Karpas-422 (cell line): ENCODE measurements at places on chromosomes 12 and 14. TPM values are rescaled to one million over a fixed set of nuclear protein-coding genes. Genes with fewer than 3 reads are reported as not detected.

The GALNT6 gene
- total RNA-seq = 9.1 and 9.6 TPM in 2 replicates

DNA sequence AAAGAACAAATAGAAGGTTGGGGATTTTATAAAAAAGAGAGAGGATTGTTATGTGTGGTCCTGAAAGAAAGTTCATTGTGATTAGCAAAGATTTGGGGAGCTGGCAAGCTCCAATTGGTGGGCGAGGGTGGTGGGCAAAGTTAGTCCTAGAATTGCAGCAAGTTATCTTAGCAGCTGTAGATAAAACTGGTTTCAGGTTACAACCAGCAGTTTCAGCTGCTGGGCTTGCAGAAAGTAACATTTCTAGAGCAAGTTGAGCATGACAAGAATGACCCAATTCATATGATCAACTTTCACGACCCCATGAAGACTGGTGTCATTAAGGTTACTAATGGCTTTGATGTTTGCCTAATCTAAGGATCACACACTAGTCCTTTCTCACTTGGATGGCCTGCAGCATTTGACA, 177.9 kb upstream of the NUDT4 start:
- H3K27ac ChIP-seq = no peak overlapping the region
- H3K4me1 ChIP-seq = no peaks in the 10 kb centered on the region
- no peak overlapping the region for H3K4me3 ChIP-seq
- no peak for DNase-seq
- no peaks in the 10 kb centered on the region for H3K36me3 ChIP-seq
- no peaks in the 10 kb centered on the region for H3K27me3 ChIP-seq

DNA sequence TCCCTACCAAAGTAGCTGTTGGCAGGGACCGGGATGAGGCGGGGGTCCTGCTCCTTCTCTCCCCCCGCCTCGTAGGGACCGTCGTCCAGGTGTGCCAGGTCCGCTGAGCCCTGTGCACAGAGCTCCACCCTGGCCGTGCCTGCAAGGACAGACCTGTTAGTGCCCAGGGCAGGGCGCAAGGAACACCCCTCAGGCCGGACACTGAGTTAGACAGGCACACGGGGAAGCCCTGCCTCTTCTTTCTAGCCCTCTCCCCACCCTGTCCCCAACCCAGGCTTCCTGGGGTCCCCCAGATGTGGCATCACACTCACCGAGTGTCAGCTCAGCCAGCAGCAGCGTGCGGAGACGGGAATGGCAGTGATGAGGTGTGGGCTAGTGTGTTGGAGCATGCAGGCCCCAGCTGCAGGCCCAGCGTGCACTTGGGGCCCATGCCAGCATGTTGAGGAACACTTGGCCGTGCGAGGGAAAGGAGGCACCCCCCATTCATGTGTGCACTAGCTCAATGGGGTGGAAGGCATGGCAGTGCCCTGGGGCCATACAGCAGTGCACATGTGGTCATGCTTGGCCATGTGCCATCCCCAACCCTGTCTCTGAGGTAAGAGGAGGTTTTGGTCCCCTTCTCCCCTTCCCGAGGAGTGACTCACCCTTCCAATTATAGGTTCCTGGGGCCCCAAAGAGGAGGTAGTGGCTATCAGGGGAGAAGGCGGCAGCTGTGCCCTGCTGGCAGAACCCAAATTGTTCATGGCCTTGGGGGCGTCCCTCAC, 7.3 kb downstream of the ITGA7 start:
- no peak for DNase-seq
- H3K27ac ChIP-seq = no peak overlapping the region
- no peak overlapping the region for H3K4me3 ChIP-seq
- H3K36me3 ChIP-seq = no peaks in the 10 kb centered on the region

GRCh38 chr12:60394665-60395064, 798.8 kb downstream of the SLC16A7 start:
- no peaks in the 10 kb centered on the region for H3K36me3 ChIP-seq
- no peak overlapping the region for H3K4me3 ChIP-seq
- no peak for DNase-seq

GRCh38 chr12:4137441-4137840, 136.1 kb upstream of the CCND2 start:
- no peak overlapping the region for H3K27ac ChIP-seq
- H3K4me3 ChIP-seq = no peak overlapping the region
- peaks cover 5% of the 10 kb centered on the region for H3K4me1 ChIP-seq
- no peaks in the 10 kb centered on the region for H3K27me3 ChIP-seq
- H3K36me3 ChIP-seq = no peaks in the 10 kb centered on the region
- no peak for DNase-seq

- peak; percentile 85 for DNase-seq
- H3K27ac ChIP-seq = no peak overlapping the region
- H3K4me1 ChIP-seq = peaks cover 18% of the 10 kb centered on the region
- no peaks in the 10 kb centered on the region for H3K27me3 ChIP-seq
- H3K36me3 ChIP-seq = no peaks in the 10 kb centered on the region
Measured at GRCh38 chr12:1634590-1635191, 5.7 kb downstream of the WNT5B start.

The ALDH2 gene
- total RNA-seq = 69.0 and 145 TPM in 2 replicates

DNA sequence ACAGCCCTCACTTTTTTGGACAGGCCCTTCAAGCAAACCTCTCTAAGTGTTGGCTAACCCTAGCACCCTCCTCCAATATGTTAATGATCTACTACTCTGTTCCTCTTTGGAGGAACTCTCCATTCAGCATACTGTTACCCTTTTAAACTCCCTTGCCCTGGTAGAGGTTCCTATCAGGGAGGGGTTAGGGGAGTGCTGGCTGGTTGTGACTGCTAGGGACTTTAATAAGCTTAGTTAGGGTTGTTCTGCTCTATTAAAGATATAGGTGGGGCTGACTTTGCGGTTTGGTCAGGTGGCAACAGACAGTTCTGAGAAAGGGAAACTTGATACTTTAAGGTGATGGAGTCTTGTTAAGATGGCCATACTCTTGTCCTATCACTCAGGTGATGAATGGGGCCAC, 301.5 kb upstream of the FBXO33 start:
- H3K27me3 ChIP-seq = no peaks in the 10 kb centered on the region
- no peak overlapping the region for H3K27ac ChIP-seq
- H3K36me3 ChIP-seq = no peaks in the 10 kb centered on the region
- no peak overlapping the region for H3K4me3 ChIP-seq

DNA sequence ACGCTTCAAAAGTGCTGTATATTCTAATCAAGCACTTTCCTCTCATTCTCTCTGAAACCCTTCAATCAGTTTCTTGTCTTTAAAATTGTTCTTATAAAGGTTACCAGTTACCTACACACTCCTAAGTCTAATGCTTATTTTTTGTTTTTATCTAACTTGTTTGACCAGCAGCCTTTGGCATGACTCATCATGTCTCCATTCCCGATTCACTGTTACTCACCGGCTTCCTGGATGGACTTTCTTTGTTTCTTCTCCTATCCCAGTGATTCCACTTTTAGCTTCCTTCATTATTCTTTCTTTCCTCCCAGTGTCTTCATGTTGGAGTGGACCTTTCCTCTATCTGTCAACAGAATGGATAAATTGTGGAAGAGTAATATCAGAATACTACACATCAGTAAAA, 368.6 kb upstream of the CCDC196 start:
- no peak overlapping the region for H3K27ac ChIP-seq
- H3K27me3 ChIP-seq = no peaks in the 10 kb centered on the region; the same call in 1 of the 2 replicates
- H3K4me3 ChIP-seq = no peak overlapping the region
- no peak for DNase-seq

DNA sequence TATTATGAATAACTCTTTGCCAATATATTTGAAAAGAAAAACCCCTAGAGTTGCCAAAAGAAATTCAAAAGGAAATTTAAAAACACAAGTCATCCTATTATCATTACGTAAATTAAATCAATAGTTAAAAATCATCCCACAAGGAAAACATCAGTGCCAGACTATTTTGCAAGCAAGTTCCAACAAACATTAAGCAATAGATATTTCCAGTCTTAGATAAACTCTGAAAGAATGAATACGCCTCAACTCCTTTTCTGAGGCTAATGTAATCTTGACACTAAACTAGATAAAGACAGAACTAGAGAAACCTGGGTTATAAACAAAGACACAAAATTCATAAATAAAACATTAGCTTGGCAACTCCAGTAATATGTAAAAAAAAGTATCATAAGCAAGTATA, 245.9 kb downstream of the FOXN3 start:
- no peak overlapping the region for H3K27ac ChIP-seq
- no peaks in the 10 kb centered on the region for H3K36me3 ChIP-seq
- no peaks in the 10 kb centered on the region for H3K4me1 ChIP-seq
- no peak overlapping the region for H3K4me3 ChIP-seq
- no peak for DNase-seq

The OAS2 gene
- 3.0 and 6.3 TPM in 2 replicates for total RNA-seq

- no peaks in the 10 kb centered on the region for H3K27me3 ChIP-seq
- H3K4me3 ChIP-seq = no peak overlapping the region
- peaks cover 3% of the 10 kb centered on the region for H3K4me1 ChIP-seq
Measured at GRCh38 chr14:21543521-21543960, 17.4 kb upstream of the SALL2 start.

DNA sequence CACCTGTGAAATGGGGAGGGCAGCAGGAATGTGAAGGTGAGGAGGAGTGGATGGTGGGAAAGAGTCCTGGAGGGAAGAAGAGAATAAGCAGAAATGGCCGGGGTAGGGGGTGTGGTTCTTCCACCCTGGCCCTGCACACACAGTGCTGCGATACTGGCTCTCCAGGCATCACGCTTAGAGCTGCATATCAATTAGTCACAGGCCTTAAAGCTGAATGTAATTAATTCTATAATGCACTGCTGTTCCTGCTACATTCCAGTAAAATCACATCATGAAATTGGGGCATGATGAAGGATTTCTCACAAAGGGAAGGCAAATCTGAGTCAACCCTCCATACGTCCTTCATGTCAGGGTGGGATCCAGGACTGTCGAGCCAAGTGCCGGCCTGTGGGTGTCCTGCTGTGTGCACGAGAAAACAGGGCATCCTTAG, 566.1 kb downstream of the BCL11B start:
- H3K4me1 ChIP-seq = no peaks in the 10 kb centered on the region
- no peak for DNase-seq
- H3K4me3 ChIP-seq = no peak overlapping the region
- H3K36me3 ChIP-seq = no peaks in the 10 kb centered on the region
- no peak overlapping the region for H3K27ac ChIP-seq

DNA sequence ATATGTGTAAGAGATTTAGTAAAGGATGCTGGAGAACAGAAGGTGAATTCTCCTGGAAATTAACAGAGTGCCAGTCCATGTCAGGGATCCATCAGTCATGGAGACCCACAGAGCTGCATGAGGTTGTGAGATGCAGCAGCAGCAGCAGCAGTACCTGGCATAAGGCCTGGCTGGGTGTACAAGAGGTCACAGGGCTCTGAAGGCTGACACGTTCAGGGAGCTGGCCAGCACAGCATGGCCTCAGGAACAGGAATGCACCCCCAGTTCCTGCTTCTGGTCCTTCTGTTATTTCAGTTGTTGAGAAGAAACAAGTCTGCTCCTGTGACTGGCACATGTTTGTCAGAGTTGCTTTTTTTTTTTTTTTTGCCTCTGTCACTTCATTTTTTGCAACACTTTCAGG, 210.8 kb downstream of the CNTN1 start:
- no peak for DNase-seq
- no peaks in the 10 kb centered on the region for H3K36me3 ChIP-seq
- H3K4me1 ChIP-seq = no peaks in the 10 kb centered on the region
- H3K27me3 ChIP-seq = no peaks in the 10 kb centered on the region

GRCh38 chr12:122023339-122024131, 1.9 kb downstream of the BCL7A start:
- peak overlapping the region; percentile 86 for H3K4me3 ChIP-seq
- peaks cover 14% of the 10 kb centered on the region; the same call in 1 of the 2 replicates for H3K36me3 ChIP-seq
- DNase-seq = peak; percentile 79
- peak overlapping the region; percentile 95 for H3K27ac ChIP-seq
- peaks cover 76% of the 10 kb centered on the region for H3K4me1 ChIP-seq
